ENCODE measurements at places on chromosomes 13 and 19. TPM values are rescaled to one million over a fixed set of nuclear protein-coding genes. Genes with fewer than 3 reads are reported as not detected.

The ATP12A gene
- 1.9 TPM for total RNA-seq

The MAMSTR gene
- total RNA-seq, result 2.1 TPM

The WDR83 gene
- total RNA-seq, result 17.2 TPM

The BCL2L12 gene
- total RNA-seq, result 59.0 TPM

The IZUMO2 gene
- not detected for total RNA-seq

The TNNI3 gene
- total RNA-seq, result 6.0 TPM

The ZFP28 gene
- 12.1 TPM for total RNA-seq

The IGFL1 gene
- not detected for total RNA-seq

The ZNF154 gene
- 43.3 TPM for total RNA-seq
